Stimulated activated CD4-positive, alpha-beta T cell treated with anti-CD3 and anti-CD28 coated beads, Interleukin-1b, Interleukin-23, amount 100 ng/mL, for 48 hours (primary cell): ENCODE measurements at places on chromosomes 7 and 10.

DNA sequence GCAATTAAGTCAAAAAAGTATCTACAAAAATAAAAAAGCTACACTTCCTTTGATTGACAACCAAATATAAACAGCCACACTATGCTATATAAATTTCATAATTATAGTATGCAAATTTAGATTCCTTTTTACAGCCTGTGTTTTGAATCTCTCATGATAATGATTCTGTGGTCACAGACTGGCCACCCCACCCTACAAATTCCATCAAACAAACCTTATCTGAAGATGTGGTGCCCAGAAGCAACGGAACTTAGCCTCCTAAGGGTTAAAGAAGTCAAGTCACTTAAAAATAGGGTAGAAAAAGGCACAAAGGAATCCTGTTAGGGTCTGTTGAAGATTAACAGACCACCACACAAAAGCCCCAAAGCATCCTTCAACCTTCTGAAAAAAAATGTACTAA is 351.8 kb downstream of the INHBA start:
- no peak for DNase-seq

DNA sequence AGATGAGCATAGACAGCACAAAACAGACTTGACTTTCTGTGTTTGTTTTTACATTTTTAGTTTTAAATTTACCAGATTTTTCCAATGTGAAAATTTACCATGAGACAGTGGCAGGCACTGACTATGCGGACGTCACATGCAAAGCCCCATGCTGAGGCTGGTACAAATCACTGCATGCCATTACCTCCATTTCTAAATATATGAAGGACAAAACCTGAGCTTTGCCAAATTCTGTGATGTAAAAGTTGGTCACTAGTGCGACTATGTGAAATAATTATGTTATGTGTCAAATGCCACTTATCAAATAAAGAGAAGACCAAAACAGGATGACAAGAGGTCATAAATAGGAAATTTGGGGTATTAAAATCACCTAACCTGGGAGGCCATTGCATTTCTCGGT is 22.1 kb downstream of the NRAP start:
- DNase-seq = no peak

GRCh38 chr10:100978121-100978900 is 9.0 kb downstream of the MRPL43 start:
- no peak for DNase-seq

DNA sequence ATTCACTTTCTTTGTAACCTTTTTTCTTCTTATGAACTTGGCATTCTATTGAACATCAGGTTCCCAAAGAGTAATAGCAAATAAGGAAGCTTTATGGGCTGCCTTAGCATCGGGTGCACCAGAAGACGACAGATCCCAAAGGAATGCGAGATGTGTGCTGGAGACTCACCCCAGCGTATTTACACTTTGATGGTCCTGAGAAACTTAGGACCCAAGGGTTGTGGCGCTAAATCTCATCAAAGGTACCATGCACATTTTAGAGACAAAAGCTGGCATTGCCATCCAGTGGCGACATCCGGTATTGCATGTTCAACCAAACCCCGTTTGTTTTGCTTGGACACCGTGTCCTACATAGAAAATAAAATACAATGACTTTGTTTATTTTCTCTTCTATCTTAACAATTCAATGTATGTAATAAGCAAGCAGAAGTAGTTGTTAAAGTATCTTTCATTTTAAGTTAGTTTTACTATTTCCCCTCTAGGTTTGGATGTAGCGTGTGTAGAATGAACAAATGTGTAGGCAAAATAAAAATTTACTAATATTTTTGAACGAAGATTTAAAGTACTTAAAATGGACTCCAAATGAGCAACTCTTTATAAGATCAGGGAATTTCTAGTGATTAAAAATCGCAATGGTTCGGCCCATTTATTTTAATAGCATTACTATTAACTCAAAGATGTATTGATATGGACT is 1154.8 kb downstream of the GATA3 start:
- DNase-seq = peak; percentile 73

DNA sequence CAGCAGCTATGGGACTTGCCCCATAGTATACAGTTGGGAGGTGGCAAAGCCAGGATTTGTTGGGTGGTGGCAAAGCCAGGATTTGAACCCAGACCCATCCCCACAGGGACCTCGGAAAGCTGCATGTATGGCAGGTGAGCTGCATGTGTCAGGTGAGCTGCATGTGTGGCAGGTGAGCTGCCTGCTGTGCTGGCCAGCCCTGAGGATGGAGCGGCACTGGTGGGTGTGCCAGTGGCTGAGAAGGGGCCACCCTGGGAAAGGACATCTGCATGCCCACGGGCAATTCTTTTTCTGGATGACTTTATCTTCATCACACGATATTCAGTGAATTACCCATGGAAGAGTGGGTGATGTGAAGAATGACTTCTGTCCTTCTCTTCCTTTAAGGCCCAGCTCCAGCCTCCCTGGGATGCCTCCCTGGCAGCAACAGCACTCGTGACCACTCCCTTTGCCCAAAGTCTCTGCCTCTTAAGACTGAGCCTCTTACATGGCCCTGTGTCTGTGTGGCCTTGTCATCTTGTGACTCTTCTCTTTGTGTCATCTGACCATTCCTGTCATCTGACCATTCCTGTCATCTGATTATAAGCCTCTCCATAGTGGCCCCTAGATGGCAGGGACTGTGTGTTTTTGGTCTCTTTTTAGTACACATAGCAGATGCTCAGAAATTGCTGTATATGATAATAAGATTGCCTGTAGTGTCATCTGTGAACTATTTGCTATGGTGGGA is 25.0 kb downstream of the CLEC2L start:
- no peak for DNase-seq

- no peak for DNase-seq
Observed at GRCh38 chr7:36564489-36564888, 159.8 kb downstream of the AOAH start.

- DNase-seq = no peak
Observed at GRCh38 chr10:75841266-75841665, 409.8 kb downstream of the LRMDA start.

GRCh38 chr7:132240262-132240661 is 336.0 kb downstream of the PLXNA4 start:
- no peak for DNase-seq

- DNase-seq = peak; percentile 65
Observed at GRCh38 chr10:30434273-30435072, 489 bp downstream of the MAP3K8 start.

DNA sequence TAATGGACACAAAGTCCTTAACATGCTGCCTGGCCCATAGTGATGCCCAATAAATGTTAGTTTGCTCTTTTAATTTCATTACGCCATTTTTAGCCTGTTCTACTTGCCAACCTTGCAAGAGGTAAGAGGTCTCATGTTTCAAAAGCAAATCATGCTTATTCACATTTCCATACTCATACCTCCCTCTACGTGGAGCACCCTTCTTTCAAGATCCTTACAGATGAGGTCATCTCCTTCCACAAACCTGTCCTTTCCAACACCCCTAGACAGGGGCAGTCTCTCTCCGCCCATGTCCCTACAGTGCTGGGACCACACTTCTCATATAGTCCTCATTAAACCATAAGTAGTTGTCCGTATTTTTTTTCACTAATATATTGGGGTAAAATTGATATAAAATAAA is 271.3 kb downstream of the FGFR2 start:
- no peak for DNase-seq

DNA sequence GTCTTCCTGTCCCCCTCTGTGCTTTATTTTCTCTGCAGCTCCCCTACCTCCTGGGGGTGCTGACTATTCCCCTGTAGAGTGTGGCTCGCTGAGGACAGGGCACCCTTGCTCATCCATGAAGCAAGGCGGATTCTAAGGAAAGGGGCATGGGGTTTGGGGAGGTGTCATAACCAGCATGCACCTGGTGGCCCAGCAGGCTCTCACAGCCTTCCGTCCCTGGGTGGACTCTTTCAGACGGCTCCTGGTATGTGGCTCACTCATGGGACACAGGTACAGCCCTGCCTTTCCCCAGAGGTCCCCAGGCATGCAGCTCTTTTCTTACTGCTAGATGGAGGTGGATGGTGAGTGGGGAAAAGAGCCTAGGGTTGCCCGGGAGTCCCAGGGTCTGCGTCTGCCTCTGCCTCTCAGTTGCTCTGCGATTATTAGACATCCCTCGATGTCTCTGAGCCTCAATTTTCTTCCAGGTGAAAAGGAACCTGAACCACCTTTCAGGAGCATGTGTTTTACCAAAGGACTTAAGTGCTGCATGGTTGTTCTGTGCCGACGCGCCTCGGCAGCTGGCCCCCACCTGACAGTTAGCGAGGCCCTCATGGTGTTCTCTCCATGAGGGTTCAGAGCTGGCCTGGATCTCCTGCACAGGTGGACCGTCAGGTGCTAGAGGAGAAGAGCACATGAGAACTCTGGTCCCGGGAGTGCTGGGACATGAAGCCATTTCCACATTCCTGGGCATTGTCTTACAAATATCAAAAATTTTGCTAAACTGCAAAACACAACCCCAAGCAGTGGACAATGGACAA is 172.5 kb upstream of the SHH start:
- DNase-seq = no peak

DNA sequence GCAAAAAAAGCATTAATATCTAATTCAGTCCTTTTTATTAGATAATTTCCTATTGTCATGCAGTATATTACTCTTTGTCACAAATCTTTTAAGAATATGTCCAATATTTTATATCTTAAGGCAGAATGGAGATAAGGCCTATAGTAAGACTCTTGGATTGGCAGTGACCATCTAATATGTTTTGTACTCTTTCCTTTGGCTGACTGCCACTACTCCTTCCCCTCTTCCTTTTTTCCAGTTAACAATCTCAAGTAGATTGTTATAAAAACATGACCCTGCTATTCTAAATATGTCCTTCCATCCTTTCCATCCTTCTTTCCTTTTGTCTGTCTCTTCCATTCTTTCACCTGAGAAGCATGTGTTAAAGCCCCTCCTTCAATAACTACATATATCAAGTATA is 92.8 kb upstream of the TMEM168 start:
- DNase-seq = no peak

GRCh38 chr10:129096065-129096984 is 370.7 kb upstream of the MGMT start:
- DNase-seq = no peak

DNA sequence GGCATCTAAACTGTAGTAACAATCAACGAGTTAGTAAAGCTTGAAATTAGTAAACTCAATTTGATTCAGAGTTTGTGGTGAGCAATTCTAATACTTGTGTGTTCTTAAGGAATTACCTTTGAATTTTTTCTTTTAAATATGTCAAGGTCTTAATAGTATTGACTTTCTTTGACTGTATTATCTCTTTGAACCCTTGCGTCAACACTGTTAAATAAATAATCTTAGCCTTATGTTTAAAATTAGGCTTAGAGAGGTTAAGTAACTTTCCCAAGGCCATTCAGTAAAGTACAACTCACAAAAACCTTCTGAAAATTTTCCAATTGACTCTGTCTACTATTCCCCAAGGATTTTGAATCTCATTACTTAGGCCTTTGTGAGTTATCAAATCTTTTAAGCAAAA is 716.4 kb downstream of the NRG3 start:
- no peak for DNase-seq

GRCh38 chr7:150755473-150756099 is 18.4 kb downstream of the GIMAP5 start:
- peak; percentile 77 for DNase-seq

DNA sequence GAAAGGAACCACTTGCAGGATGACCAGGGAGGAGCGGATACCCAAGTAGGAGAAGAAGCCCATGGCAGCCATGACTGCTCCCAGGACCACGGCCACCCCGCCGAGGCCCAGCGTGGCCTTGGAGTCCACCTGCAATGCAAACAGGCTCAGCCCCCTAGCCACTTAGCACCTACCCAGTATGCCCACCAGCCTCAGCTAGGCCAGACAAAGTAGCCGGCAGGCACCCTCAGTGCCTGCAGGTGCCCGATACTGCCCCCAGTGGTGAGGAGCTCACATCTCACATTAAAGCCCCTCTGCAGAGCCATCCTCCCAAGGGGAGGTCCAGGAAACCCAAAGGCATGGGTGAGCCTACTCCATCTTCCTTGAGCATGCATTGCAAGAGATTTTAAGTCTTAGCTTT is 6.6 kb downstream of the NPC1L1 start:
- DNase-seq = peak; percentile 57

DNA sequence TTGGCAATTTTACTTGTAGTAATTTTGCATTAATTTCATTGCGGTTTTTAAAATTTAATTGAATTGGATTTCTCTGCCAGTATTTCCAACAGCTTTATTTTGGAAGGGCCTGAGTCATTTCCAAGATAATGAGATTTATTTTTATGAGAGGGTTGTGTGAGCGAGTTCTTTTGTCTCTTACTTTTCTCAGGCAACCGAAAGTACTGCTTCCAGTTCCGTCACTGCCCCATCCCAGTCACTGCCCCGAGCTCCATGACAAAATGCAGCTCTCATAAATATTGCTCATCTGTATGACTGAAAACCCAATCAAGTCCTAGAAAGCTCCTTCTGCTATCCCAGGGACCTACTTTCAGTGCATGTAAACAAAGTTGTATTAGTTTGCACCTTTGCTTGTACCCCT is 468.4 kb upstream of the SEMA3D start:
- DNase-seq = no peak

GRCh38 chr10:9508606-9509005 is 1454.1 kb downstream of the GATA3 start:
- DNase-seq = no peak

DNA sequence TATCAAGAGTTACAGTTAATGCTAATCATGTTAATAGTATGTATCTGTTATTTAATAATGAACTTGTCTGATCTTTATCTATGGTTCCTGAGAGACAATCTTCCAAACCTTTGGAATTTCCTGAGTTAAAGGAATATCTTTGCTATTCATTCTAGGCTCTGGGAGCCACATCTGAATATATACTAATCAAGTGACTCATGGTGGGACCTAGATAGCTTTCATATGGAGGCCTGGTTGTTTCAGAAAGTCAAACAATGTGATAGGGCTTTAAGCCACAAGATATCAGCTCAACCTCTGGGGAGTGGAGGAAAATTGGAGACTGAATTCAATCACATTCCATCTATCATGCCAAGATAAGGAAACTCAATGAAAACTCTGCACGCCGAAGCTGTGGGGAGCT is 746.4 kb downstream of the TNS3 start:
- no peak for DNase-seq

GRCh38 chr7:5198741-5199140 is 8.7 kb downstream of the WIPI2 start:
- DNase-seq = no peak

DNA sequence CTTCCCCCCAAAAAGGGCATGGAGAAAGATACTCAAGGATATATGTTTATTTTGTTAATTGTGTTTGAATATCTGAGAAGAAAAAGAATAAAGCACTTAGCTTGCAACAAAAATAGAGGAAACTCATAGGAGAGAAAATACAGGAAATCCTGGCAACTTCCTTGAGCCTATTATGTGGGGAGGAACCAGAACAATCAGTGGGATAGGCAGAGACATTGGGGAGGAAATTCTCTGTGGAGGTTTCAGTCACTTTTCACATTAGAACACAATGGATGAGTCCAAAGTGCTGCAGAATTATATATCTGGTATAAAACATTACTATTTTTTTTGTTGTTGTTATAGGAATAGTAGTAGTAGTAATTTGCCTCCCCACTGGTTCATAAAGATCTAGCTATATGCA is 240.1 kb downstream of the THSD7A start:
- DNase-seq = no peak

GRCh38 chr7:29639886-29640595 is 76.4 kb downstream of the PRR15 start:
- no peak for DNase-seq
